ENCODE measurements at places on chromosomes 4 and X.

DNA sequence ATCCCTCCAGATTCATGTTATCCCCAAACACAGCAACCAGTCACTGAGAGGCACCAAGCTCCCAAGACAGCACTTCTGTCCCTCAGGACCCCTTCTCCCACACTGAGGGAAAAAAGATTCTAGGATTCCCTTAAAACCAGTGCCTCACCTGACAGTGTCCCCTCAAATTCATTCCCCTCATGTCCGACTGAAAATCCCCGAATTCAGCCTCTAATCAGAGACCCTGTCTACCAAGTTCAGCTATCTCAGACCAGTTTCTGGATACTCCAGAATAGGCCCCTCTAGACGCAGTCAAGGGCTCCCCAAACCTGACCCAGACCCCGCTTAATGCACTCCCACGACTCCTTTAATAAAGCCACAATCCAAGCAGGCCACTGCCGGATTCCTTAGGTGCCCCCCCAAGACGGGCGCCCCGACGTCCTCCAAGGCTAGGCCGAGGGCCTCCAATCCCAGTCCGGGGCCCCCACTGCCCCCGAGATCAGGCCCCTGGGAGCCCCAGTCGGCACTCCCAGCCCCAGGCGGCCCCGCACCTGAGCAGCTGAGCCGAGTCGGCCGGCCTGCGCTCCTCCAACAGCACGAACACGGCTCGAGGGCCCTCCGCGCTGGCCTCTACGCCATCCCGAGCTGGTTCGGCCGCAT lies 457 bp downstream of the TFE3 start:
- no peak for DNase-seq

DNA sequence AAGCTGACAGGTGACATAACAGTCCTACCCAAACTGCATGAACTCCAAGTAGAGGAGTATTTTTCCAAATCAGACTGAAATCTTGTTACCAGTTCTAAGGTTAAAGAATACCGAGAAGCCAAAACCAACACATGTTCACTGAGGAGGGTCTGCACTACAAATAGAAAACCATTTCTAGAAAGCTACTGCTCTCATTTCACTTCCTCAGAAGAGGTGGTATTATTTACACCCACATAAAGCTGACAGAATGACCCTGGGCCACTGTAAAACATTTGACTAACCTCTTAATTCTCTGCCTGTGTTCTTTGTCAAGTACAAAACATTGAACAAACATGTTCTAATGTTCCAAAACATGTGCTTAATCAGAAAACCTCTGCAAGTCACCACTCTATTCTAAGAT lies 95.8 kb downstream of the IQCM start:
- DNase-seq: no peak

- no peak for DNase-seq
Measured at GRCh38 chr4:28238876-28239275, 1378.2 kb downstream of the STIM2 start.

DNA sequence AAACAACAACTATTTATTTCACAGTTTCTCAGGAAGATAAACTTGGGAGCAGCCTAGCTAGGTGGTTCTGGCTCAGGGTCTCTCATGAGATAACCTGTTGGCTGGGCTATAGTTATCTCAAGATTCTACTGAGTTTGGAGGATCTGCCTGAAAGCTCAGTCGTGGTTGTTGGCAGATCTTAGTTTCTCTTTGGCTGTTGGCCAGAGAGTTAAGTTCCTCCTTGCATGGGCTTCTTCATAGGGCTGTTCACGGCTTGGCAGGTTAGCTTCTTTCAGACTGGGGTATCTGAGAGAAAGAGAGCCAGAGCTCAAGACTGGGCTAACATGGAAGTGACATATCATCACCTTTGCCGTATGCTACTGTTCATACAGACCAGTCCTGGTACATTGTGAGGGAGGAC lies 28.7 kb downstream of the SEC24B start:
- DNase-seq: no peak

- DNase-seq: no peak
Measured at GRCh38 chr4:53767482-53767881, 176.2 kb upstream of the LNX1 start.

DNA sequence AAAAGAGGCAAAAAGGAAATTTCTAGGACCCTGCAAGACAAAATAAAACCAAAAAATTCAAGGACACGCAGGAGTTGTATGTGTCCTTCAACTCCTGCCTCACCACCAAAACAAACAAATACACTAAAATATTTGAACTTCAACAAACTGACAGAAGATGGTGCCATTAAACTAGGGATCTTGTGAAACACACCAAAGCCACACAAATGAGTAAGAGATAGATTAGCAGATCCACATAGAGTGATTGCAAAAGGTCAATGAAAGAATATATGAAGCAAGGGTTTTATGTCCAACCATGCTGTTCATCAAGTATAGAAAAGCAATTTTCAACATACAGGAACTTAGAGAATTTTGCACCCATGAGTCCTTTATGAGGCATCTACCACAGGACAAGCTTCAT lies 40.1 kb upstream of the SCML1 start:
- DNase-seq: no peak

DNA sequence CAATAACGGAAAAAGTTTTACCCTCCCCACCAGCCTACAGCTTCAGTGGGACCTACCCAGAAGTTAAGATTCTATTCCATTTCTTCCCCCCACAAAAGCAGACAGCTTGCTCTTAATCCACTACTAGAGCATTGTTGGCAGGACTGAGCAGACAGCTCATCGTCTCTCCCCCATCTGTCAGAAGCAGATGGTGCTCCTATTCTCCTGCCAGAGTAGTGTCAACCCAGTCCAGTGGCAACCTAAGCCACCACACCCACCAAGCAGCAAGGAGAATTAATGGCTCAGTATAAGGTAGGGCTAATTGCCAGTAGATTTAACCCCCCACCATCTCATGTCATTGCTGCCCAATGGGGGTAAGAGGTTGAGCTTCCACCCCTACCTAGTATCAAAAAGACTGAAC lies 62.0 kb downstream of the AWAT2 start:
- DNase-seq: no peak

GRCh38 chr4:159296061-159296460 lies 193.2 kb downstream of the RAPGEF2 start:
- no peak for DNase-seq

GRCh38 chrX:51215266-51215665 lies 117.4 kb upstream of the NUDT10 start:
- DNase-seq: no peak

DNA sequence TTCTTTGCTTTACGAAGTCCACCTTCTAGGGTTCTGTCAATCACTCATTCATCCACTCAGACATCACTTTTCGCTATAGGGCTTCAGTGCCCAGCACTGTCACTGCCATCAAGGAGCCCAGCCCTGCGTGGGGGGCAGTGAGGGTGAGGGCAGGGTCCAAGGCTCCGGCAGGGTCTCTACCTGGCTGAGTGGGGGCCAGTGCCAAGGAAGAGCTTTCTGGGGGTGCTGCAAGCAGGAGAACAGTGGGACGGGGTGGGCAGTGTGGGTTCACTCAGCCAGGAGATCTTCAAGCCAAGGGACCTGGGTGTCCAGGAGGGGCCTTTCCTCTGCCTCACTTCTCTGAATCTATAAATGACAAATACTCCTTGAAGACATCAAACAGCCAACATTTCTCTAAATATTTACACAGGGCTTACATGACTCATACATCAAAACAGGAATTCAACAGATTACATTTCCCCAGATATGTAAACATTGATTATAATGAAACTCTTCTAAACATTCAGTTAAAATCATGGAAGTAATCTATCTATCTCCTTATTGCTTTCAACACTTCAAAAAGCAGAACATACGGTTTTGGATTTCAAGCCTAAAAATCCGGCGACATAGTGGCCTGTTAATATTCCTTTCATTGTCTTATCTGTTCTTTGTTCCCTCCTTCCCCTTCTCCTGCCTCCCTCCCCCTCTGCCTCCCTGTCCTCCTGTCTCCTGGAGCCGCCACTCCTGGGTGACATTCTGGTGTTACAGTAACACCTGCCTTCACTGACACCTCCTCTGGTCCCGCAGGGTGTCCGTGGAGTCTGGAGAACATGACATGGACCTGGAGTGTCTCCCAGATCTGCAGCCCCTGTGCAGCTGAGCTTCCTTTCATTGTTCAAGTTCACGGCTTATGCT lies 94.4 kb upstream of the ADRA2C start:
- DNase-seq: no peak

GRCh38 chrX:140190441-140191108 lies 225.3 kb upstream of the CXorf66 start:
- DNase-seq: no peak

- DNase-seq: no peak
Measured at GRCh38 chr4:182921608-182922007, 4.4 kb upstream of the DCTD start.

DNA sequence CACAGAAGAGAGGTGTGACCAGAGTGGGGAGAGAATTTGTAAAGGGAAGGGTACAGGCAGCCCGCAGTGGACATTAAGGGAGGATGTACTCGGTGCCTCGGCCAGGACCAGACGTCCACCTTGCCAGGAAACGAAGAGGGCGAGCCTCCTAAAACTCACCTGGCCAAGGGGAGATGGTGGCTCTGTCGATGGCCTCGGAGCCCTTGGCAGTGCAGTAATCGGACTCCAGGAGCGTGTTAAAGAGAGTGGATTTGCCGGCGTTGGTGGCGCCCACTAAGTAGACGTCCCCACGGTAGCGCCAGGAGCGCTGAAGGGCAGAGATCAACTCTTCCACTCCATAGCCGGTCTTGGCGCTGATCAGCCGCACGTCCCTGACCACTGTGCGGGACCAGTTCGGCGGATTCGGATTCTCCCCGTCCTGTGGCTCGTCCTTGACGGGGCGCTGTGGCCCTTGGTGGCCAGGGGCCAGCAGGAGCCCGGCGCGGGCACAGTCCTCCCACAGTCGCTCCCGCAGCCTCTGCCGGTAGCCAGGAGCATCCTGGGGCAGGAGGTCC lies 1.0 kb downstream of the NOA1 start:
- DNase-seq: no peak

- no peak for DNase-seq
Measured at GRCh38 chrX:132710656-132711155, 221.9 kb upstream of the MBNL3 start.

- DNase-seq: no peak
Measured at GRCh38 chr4:5340991-5341451, 289.7 kb downstream of the STK32B start.

- no peak for DNase-seq
Measured at GRCh38 chrX:154800478-154801210, 4.6 kb downstream of the MPP1 start.

DNA sequence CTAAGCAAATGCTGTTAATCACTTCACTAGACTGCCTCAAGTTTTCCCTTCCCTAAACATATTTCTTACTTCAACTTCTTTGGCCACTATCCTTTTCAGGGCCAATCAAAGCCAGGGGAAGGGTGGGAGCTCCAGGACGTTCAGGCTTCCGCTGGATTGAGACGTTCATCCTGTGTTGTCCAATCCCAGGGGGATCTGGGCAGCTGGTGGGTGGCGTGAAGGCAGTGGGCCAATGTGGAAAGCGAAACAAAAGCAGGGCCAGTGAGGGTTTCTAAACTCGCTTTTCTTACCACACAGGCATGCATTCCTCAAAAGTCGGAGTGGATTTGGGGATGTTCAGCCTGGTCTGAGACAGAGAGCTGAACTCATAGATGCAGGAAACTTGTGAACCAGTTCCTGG lies 7.6 kb downstream of the CXCL13 start:
- DNase-seq: no peak

DNA sequence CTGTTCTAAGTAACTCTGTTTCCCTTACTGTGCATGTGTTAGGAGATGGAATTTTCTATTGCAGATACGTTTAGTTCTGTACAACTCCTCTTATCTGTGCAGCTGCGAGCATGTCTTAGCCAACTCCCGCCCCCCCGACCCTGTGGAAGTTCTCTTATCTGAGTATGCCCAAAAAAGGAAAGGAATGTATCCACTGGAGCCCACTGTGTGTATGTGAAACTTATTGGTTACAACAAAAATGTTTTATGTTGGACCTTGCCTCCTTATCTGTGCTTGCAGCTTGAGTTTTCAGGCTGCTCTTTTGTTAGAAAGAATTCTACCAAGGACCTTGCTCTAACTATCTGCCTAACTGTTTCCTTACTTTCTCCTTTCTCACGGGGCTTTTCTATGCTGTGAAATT lies 24.2 kb upstream of the DCAF8L2 start:
- DNase-seq: no peak

GRCh38 chr4:89712141-89712540 lies 124.8 kb downstream of the SNCA start:
- DNase-seq: no peak

DNA sequence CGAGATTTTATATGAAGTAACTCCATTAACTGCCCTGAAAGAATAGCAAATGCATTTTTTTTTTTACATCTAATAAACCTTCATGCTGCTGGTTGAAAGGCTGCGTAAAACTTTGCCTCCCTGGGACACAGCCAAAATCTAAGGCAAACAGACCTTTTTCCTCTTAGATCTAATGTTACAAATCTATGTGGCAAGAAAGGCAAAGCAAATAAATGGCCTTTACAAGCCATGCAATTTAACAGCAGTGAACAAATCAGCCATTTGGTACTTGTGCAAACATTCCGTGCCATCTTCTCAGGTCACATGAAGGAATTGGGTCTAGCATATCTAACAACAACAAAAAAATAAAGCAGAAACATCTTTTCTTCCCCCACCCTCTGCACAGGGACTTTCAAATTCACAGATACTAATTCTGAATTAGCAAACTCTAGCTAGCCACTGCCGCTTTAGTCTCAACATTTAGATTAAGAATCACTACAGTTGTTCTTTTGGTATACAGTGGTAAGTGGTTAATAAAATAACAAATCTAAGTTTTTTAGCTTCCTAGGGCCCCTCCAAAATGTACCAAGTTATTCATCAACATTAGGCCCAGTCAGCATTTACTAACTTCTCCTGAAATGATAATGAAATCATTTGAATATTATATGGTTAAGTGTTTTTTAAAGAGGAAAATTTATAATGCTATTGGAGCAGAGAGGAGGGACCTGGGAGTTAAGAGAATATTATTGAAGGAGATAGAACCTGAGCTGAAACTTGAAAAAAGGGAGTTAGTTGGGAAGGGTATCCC lies 593.8 kb downstream of the SMARCA1 start:
- no peak for DNase-seq

DNA sequence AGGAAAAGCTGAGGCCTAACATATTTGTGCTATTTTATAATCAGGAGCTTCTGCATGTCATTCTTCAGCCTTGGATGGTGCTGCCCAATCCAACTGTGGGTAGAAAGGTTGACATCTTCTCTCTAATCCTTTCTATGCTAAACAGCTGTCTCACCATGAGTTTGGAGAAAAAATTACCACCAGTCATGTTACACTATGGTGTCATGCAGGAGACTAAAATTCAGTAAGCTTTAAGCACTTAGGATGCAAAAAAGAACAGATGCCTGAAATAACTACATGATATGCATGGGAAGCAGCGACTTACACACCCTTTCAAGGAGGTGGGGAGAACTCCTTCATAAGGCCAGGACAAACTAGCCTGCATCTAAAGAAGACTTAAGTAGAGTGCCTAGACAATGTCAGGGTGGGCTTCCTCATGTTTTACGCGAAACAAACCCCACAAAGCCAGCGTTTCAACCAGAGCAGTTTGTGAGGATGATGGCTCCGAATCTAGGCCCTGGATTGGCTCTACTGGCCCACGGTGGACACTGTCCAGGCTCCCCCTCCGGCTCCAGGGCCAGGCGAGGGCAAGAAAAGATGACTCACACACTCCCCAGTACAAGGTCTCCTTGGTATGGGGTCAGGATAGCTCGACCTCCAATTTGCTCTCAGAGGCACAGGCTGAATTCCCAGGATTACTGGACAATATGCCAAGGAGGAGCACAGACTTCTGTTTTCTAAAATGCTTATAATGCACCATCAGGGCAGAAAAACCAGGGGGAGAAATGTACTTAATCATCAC lies 45.1 kb downstream of the STX18 start:
- DNase-seq: no peak

- DNase-seq: no peak
Measured at GRCh38 chr4:120796271-120796670, 126.3 kb downstream of the PRDM5 start.
